Urothelium cell line (cell line): ENCODE measurements at places on chromosomes 13 and 19.

DNA sequence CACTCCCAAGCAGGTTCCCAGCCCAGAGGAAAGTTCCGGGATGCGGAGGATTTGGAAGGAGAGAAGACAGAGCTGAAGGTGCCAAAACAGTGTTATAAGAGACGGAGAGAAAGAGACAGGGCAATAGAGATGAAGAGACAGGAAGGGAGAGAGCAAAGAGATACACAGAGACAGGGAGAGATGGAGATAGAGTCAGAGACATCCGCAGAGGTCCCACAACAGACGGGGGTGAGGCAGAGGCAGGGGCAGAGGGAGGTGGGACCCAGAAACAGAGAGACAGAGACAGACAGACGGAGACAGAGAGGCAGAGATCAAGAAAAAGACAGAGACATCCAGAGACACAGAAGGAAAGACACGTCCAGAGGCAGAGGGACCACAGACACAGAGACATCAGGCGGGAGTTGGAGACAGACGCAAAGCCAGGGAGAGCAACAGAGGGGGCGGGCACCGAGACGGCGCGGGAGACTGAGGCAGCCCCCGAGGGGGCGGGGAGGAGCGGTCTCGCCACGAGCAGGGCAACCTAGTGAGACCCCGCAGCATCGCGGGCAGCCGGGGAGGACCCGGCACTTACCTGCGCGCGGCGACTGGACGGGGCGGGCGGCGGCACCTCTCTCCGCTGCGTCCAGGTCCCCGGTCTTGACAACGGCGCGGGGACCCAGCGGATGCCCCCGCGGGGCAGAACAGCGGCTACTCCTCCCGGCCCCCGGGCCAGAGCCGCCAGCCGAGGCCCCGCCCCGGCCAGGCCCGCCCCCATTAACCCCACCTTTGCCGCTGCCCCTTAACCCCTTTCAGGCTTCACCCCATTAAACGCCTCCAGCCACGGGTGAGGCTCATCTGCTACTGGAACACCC lies at the start of gene GPR4:
TSS of gene GPR4 (minus strand) at position 689 of the 851 bp plus-strand sequence. CDS start 10,346 bp downstream, outside the sequence.
- peak; percentile 65 for DNase-seq

DNA sequence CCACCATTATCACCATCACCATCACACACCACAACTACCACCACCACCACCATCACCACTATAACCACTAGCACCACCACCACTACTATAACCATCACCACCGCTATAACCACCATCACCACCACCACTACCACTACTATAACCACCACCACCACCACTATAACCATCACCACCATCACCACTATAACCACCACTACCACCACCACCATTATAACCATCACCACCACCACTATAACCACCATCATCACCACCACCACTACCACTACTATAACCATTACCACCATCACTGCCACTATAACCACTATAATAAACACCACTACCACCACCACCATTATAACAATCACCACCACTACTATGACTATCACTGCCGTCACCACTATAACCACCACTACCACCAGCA lies 173.2 kb downstream of the DCLK1 start:
- DNase-seq: no peak

GRCh38 chr19:40304306-40304705 lies 19.2 kb upstream of the AKT2 start:
- DNase-seq: no peak

DNA sequence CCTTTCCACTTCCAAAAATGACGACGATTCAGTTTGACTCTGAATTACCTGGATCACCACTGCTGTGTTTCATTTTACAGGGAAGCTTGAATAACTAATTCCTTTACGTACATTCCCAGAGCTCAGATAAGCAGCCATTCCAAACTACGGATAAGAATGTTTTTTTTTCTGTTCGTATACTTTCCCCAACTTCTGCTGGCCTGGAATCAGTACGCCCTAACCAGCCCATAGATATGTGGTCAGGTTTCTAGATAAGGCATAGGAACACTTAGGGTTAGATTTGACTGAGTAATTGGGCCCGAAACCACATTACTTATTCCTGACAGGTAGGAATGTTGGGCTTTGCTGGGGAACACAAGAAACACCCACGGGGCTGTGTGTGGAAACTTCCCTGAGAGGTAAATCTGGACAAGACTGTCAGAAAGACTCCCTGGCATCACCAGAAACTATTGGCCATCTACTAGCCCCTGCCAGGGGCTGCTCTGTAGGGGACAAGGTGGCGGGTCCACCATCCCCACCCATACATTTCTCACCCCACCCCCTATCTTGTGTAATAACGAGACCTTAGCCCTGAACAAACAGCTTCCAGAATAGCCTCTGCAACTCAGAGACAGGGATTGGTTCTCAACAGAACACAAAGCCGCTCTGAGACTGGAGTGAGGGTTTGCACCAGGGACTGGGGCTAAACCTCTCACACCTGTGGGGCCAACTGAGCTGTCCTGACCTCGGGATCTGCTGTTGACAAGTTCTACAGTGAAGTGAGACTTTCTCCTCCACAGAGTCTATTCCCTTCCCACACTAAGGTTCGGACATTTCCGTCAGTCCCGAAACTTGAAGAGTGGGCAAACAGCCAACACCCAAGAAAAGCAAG lies 15.6 kb downstream of the RHPN2 start:
- DNase-seq: no peak

DNA sequence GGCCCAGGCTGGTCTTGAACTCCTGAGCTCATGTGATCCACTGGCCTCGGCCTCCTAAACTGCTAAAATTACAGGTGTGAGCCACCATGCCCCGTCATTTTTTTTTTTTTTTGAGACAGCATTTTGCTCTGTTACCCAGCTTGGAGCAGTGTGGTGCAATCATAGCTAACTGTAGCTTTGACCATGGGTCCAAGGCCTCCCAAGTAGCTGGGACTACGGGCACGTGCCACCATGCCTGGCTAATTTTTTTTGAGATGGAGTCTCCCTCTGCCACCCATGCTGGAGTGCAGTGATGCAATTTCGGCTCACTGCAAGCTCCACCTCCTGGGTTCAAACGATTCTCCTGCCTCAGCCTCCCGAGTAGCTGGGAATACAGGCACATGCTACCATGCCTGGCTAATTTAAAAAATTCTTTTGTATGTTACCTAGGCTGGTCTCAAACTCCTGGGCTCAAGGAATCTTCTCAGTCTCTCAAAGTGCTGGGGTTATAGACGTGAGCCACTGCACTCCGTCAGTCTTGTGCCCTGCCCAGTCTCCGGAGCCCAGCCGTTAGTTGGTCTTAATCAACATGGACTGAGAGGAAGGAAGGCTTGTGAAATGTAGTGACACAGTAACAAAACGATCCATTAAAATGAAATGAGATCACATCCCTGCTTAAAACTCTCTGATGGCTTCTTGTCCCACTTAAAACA lies 1.4 kb upstream of the LRG1 start:
- no peak for DNase-seq

DNA sequence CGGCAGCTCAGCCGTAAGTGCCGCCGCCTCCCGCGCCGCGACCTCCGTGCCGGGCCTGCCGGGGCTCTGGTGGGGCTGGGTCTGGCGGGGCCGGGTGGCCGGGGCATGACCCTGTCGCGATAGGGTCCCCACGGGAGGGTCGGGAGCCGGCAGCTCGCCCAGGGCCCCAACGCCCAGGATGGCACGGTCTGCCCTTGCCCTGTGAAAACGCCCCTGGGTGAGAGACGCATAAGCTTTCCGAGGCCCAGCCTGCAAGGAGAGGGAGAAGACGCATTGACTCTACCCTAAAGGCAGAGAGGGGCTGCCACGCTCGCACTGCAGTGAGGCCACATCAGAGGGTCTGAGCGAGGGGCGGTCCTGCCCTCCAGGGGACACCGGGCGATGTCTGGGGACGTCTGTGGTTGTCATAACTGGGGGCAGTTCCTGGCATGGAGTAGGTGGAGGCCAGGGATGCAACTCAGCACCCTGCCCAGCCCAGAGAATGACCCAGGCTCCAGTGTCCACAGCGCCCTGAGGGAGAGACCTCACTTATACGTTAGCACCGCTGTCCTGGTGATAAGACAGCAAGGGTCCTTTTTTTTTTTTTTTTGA lies 539 bp downstream of the ZNF554 start:
- DNase-seq: peak; percentile 16

GRCh38 chr19:1252221-1252820 lies 3.9 kb downstream of the MIDN start:
- peak; percentile 49 for DNase-seq

- DNase-seq: no peak
Observed at GRCh38 chr19:30807278-30807677, 435.1 kb downstream of the ZNF536 start.

DNA sequence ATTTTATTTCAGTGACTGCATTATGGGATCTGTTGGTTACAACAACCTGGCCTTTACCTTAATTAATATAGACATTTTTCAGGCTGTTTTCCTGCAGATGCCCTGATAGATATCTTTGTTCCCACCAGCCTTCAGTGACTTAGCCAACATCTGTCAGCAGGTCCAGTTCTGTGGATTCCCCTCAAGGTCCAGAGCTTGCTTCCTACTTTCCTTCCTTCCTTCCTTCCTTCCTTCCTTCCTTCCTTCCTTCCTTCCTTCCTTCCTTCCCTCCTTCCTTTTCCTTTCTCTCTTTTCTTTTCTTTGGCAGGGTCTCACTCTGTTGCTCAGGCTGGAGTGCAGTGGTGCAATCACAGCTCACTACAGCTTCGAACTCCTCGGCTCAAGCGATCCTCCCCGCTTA lies 14.4 kb upstream of the CYP2B6 start:
- no peak for DNase-seq

- no peak for DNase-seq
Observed at GRCh38 chr19:10812196-10812595, 23.8 kb downstream of the TMED1 start.

DNA sequence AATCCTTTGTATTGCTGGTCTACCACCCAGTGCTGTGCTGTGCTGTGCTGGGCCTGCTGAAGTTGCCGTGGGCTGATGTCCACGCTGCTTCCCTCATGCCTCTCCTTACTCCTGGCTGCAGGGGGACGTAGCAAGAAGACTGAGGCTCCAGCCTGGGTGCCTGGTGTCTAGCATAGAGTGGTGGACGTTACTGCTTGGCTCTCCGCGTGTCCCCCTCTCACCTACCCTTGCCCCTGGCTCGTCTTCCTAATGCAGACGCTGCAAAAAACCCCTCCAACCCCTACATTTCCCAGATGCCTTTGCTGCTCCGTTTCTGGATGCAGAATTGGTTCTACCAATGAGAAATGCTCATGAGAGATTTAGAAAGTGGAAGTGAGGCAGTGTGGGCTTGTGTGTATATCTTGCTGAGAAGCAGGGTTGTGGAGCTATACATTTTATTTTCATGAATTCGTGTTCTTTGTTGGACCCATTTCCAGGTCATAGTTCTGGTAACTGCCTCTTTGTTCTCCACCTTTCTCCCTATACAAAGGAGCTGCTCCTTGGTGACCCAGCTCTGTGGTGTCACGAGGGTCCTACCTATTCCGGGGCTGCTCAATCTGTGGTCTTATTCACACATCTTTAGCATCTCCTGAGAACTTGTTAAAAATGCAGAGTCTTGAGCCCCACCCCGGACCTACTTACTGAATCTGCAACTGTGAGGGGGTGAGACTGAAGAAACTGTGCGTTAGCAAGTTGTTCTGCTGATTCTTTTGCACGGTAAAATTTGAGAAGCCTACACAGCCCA lies 7.9 kb upstream of the DENND1C start:
- no peak for DNase-seq

DNA sequence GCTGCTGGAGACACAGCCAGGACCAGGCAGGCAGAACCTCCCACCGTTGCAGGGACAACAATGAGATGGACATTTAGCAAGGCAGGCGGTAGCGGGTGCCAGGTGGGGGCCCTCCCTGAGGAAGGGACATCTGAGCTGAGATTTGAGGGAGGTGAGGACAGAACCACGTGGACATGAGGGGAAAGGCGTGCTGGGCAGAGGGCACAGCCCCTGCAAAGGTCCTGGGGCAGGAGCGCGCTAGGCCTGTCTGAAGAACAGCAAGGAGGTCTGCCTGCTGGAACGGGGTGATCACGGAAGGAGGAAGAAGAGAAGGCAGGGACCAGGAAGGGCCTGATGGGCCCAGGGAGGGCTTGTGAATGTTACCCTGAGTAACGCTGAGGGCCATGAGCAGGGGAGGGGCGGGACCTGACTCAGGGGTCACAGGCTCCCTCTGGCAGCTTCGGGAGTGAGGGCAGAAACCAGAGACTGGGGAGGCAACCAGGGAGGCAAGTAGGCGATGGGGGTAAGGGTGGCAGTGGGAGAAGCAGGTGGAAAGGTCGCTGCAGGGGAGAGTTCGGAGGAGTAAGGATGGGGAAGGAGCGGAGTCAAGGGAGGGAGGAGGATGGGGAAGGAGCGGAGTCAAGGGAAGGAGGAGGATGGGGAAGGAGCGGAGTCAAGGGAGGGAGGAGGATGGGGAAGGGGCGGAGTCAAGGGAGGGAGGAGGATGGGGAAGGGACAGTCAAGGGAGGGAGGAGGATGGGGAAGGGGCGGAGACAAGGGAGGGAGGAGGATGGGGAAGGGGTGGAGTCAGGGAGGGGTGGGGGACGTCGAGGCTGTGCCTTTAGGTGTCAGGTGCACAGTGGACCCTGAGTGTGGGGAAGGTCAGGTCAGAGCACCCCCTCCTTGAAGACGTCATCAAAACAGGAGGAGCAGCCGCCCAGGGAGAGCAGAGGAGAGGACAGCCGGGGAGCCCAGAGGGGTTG lies 15.7 kb upstream of the B3GNT3 start:
- DNase-seq: no peak

DNA sequence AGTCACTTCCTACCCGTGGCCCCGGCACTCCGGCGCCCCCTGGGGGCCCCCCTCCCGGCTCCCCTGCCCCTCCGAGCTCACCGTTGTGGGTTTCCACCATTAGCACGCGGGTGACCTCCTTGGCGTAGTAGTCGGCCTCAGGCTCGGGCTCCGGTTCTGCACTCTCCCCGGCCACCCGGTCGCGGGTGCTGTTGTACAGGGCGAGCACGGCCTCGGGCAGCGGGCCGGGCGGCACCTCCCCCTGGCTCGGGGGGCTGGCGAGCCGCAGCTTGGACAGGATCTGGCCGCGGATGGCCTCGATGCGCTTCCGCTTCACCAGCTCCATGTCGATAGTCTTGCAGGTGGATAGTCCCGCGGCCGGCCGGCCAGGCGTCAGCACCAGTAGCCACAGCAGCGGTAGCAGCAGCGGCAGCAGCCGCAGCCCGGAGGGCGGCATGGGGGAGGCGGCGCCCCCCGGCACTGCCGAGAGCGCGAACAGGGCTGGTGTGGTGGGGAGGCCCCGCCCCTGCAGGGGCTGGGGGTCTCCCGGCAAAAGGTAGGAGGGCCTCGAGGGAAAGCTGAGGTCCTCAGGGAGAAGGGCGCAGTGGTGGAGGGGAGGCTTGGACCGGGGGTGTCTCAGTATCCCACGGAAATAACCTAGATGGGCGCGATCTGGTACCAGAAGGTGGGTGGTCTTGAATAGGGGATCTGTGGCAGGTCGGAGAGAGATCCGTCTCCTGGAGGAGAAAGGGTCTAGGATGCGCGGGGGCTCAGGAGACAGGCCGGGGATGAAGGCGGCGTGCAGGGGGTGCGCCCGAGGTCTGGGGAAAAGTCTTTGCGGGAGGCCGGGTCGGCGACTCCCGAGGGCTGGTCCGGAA lies 885 bp downstream of the TGFB1 start:
- peak; percentile 73 for DNase-seq
